ENCODE measurements at places on chromosomes 2 and 18.

DNA sequence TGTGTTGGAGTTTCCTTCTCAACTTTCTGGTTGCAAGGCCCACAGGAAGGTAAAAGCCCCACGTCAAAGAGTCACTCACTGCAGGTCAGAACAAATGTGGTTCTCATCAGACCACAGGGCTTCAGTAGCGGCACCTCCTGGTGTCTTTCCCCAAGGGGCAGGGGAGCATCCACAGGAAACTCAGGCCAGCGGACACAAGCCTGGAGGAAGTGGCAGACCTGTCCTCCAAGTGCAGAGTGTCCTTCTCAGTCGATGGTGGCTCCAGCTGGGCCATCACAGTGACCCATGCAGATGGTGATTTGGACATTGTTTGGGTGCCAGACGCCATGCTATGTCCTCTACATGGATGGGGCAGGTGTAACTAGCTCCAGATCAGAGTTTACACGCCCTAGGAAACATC lies 84.9 kb downstream of the ACKR3 start:
- DNase-seq = no peak

GRCh38 chr2:98588880-98589431 lies 19.4 kb downstream of the COA5 start:
- no peak for DNase-seq

DNA sequence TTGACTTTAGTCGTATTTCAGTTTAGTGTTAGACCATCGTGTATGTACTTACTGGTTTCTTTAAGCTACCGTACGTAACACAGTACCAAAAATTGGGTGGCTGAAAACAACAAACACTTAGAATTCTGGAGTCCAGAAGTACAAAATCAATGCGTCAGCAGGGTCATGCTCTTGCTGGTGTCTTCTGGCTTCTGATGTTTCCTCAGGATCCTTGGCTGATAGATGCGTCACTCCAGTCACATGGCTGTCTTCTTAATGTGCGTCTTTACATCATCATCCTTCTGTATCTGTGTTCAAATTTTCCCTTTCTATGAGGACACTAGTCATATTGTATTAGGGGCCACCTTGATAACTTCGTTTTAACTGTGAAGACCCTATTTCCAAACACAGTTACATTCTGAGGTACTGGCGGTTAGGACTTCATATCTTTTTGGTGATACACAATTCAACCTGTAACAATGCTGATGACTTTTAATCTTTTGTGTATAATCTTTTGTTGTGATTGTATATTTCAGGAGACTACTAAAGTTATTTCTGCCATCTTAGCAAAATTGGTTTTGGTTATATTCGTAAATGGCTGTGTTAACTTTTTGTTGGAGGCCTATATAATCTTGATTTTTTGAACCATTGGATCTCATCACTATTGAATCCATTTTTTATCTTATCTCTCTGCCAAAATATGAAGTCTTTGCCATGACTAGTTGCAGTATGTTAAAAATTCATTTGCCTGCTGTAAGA lies 25.4 kb downstream of the ACTR3 start:
- no peak for DNase-seq

GRCh38 chr2:55302241-55302640 lies 33.2 kb upstream of the MTIF2 start:
- no peak for DNase-seq

DNA sequence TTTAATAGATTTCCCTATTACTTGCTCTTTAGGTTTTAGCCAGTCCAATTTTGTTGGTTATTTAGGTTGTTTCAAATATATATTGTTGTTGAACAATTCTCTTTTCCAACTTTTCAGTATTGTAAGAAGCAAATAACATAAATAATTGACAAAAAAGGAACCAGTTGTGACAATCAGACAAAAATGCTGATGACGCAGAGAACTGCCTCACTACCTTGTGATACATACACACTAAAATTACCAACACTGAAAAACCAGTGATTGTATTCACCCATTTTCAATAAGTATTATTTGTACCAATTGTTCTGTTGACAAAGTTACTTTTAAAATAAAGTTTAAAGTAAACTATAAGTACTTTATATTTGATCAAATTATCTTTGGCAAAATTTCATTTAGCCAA lies 43.1 kb upstream of the NABP1 start:
- DNase-seq = no peak

- DNase-seq = no peak
Observed at GRCh38 chr2:102660070-102660469, 40.7 kb downstream of the SLC9A2 start.

GRCh38 chr2:97011977-97012569 lies 25.7 kb upstream of the FAM178B start:
- DNase-seq = no peak

GRCh38 chr2:40783704-40784103 lies 331.8 kb upstream of the SLC8A1 start:
- no peak for DNase-seq

DNA sequence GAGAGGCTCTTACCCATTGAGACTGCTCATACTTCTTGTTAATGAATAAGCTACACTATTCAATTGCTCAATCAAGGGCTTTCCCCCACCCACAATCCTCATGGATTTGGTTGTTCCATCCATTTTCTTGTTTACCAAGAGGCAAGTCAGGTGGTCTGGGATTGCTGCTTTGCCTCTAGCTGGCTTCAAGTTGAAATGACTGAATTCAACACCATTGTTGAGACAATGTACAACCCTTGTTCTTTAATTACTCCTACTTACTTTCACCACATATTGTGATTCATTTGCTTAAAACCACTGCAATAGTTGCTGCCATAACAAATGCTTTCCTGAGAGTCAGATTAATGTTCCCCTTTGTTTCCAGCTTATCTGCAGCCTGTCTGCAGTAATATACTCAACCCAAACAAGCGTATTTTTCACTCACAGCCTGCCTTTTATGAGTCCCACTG lies 532.2 kb downstream of the RIT2 start:
- DNase-seq = no peak

DNA sequence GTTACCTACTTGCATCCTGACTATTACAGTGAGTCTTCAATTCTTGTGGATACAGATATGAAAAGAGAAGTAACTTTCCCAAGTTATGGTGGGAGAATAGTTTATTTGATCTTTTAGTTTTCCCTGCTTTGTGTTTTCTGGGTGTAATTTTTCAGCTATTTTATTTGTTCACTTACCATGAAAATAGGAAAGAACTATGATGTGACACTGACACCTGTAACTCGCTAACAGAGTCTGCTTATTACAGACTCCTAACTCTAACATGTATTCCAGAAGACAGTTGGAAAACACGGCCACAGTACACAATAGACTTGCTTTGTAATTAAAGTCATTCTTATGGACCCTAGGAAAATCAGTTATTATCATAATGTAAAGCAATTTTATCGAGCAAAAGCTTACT lies 323.2 kb downstream of the LRRTM1 start:
- DNase-seq = no peak

DNA sequence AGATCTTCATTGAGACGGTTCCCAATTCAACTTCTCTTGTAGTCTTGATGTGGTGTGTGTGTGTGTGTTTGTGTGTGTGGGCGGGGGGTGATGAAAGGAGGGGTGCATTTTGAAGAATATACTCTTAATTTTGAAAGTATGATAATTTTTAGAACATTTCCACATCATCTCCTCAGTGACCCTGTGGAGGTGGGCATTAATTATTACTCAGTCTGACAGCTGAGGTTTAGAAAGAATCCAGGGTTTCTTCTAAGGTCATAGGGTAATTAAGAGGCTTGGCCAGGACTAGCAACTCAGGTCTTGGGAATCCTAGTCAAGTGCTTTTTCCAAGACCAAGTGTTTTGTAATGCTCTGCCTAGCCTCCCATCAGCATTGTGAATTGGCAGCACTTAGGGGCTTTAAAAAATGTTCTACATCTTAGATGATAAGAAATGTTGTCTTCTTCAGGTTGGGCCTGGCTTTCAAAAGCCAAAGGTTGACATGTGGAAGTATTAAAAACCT lies 100.5 kb downstream of the SPTBN1 start:
- DNase-seq = no peak

GRCh38 chr2:165494573-165494972 lies 25.1 kb downstream of the CSRNP3 start:
- no peak for DNase-seq

GRCh38 chr2:113876503-113877387 lies 13.1 kb upstream of the ACTR3 start:
- no peak for DNase-seq

DNA sequence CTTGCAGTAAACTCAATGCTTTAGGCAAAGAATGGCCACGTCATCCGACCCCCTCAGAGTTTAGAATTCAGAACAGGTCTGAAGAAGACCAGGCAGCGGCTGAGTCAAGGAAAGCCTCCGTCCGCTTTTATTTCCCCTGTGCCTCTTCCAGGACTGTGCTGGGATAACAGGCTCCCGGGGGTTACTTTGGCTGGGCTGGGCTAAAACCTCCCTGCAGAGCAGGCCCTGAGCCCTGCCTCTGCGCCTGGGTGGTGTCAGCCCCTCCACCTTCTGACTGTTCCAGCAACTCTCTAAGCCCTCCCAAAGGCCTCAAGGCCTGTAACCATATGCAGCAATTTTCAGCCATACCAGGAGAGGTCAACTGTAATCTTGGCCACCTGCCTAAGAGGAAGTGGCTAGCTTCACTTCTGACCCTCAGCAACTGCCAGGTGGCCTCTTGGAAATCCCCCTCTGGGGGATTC lies 166.5 kb downstream of the RPIA start:
- DNase-seq = no peak

GRCh38 chr2:37180006-37180639 lies 8.3 kb downstream of the SULT6B1 start:
- DNase-seq = no peak

GRCh38 chr2:190649798-190650390 lies 1.0 kb downstream of the NAB1 start:
- no peak for DNase-seq

DNA sequence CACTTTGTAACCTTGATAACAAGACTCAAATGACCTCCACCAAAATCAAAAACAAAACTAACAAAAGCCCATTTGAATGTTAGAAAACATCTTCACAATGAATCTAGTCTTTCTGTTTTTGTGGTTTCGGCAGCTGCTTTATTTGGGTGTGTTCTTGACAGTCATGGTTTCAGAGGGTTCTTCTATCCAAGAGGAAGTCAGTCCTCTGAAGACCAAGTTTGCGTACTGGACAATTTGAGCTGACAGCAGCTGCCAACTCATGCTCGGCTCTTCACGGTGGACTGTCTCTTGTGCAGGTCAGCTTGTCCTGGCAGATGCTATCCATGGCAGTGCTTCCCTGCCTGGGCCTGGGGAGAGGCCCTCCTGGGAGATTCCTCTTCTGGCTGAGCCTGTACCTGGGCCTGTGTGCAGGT lies 91.0 kb downstream of the TMEM17 start:
- no peak for DNase-seq

- no peak for DNase-seq
Observed at GRCh38 chr2:56626927-56627326, 443.1 kb downstream of the CCDC85A start.

DNA sequence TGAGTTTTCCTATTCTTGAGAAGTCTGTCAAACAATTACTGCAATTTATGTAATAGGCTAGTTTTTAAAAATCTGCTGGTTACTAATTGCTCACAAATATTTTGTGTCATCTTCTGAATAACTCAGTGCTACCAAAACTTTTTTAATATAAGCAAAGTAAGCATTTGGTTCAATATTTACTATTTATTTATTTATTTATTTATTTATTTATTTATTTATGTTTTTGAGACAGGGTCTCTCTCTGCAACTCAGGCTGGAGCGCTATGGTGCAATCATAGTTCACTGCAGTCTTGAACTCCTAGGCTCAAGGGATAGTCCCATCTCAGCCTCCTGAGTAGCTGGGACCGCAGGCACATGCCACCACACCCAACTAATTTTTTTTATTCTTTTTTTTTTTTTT lies 60.4 kb upstream of the CDH20 start:
- DNase-seq = no peak

DNA sequence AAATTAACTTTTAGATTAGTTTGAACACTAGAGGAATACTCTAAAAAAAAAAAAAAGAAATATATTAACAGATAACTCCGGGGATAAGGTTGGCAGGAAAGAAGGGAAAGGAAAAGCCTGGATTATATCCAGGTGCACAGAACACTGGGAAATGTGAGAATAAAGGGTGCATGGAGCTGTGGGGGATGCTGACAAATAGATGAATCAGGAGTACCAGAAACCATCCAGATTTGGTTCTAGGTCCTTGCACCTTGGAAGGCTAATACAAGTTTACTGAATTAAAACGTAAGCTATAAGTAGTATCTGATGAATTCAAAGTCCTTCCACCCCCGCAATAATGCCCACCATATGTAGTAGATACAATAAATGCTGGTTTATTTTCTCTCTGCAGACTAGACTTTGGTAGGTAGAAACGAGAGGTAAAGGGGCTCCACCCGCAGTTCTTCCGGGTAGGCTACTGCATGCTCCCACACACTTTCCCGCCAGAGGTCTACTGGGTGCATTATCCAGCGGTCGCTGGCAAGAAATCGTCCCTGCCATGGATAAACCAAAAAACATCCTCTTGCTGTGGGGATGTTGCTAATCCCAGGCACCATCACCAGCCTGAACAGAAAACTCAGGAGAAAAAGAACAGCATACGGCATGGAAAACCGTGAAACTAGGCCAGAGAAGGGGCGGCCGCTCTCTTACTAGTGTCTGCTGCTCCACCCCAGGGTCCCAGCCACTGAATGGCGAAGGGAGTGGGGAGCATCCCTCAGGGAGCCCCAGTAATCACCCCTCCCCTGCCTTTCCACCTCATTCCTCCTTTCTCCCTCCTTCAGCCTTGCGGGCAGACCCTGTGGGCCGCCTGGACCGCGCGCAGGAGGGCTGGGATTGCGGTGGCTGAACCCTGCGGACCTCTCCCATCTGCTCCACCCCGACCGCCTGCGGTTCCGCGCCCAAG lies 1.5 kb downstream of the CNRIP1 start:
- DNase-seq = no peak
